Hypothalamus (tissue), 51 donors: ENCODE measurements at places on chromosomes 2 and 18.

DNA sequence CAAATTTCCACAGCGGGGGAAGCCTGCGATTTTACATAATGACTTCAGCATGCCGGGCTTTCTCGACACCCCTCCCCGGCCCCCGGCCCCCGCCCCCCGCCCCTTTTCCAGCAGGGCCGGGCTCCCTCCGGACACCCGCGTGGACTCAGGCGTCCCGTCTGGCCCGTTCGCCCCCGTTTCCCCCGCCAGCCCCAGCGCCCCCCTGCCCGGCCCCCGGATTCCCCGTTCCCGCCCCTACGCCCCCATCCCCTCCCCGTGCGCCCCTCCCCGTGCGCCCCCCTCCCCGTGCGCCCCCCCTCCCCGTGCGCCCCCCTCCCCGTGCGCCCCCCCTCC lies 456 bp upstream of the NFATC1 start:
- DNase-seq: no peak

- DNase-seq: no peak
Observed at GRCh38 chr2:74020702-74021406, 36.1 kb downstream of the TET3 start.

GRCh38 chr2:187879491-187879890 lies 325.3 kb upstream of the TFPI start:
- DNase-seq: no peak

DNA sequence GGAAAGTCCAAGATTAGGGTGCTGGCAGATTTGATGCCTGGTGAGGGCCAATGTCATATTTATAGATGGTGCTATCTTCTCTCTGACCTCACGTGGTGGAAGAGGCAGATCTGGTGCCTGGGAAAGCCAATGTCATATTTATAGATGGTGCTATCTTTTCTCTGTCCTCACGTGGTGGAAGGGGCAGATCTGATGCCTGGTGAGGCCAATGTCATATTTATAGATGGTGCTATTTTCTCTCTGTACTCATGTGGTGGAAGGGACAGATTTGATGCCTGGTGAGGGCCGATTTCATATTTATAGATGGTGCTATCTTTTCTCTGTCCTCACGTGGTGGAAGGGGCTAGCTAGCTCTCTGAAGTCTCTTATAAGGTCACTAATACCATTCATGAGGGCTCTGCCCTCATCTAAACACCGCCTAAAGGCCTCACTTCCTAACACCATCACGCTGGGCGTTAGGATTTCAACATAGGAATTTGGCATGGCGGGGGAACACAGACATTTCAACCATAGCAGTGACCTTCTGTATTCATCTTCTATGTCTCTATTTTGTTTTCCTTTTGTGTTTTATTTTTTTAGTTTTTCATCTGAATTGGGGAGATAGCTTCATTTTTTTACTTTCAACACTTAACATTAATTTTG lies 278.4 kb downstream of the SPAG16 start:
- no peak for DNase-seq

GRCh38 chr2:129904532-129905446 lies 74.7 kb upstream of the RAB6C start:
- no peak for DNase-seq

- DNase-seq: no peak
Observed at GRCh38 chr2:49241991-49242390, 87.7 kb upstream of the FSHR start.

- DNase-seq: no peak
Observed at GRCh38 chr2:238978497-238978896, 130.6 kb downstream of the TWIST2 start.

DNA sequence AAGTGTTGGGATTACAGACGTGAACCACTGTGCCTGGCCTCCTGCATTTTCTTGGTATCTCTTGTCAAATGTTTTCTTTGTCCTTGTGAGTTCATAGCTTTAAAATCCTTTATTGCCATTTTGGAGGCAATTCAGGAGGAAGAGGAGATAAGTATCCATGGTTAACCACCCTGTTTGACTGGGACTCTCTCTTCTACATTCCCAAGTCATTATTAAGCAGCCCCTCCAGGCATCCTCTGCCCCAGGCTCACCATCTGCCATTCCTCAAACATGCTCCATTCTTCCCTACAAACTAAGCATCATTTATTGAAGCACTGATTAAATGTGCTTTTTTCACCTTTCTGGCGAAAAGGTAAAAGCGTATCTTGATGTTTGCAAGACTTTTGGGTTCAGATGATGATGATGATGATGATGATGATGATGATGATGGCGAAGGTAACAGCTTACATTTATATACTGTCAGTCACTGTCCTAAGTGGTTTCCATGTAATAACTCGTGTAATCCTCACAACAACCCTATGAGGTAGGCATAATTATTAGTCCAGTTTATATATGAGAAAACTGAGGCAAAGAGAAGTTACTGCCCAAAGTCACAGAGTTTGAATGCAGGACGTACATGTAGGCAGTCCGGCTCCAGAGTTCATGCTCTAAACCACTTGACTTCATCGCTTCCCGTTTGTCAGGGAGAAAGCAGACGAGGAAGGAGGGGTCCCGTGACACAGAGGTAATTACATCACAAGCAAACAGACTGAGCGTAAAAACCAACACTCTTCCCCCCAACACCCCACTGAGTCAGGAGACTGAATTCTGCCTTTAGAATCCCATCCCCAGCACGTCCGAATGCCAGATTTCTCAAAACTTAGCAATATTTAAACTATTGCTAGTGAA lies 69.7 kb upstream of the ACKR3 start:
- DNase-seq: no peak

- no peak for DNase-seq
Observed at GRCh38 chr2:145593991-145594614, 1074.2 kb upstream of the ZEB2 start.

GRCh38 chr2:237057893-237058300 lies 27.8 kb upstream of the COPS8 start:
- DNase-seq: no peak

- DNase-seq: no peak
Observed at GRCh38 chr18:498931-499775, 1.3 kb downstream of the COLEC12 start.

DNA sequence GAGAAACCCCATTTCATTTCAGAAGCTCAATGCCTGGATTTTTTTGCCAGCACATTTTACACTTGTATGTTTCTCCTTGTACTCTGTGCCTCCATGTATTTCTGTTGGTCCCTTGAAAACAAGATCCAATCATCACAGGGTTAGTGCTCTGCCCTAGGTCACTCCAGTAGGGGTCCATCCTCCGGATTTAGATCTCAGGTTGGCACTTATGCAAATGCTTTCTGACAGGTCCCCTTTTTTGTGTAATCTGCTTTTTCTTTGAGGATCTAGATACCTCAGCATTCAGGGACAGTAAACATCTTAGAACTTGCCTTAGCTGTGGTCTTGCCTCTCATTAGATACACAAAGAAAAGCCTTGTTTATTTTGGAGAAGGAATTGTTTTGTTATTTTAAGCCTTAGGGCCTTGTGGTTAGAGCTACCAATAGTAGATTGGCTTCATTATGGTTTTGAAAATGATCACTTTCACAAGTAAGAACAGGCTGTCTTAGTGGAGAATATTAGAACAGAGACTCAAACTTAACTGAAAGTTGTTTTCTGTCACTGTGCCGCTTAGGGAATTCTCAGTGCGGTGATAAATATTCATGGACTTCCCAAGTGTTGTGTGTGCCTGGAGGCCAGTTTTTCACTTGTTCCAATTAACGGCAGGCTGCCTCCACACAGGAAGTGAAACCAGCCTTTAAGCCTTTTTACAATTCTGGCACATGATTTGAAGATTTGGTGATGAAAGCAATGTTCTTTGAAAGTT lies 7.8 kb downstream of the MERTK start:
- DNase-seq: peak; percentile 48

DNA sequence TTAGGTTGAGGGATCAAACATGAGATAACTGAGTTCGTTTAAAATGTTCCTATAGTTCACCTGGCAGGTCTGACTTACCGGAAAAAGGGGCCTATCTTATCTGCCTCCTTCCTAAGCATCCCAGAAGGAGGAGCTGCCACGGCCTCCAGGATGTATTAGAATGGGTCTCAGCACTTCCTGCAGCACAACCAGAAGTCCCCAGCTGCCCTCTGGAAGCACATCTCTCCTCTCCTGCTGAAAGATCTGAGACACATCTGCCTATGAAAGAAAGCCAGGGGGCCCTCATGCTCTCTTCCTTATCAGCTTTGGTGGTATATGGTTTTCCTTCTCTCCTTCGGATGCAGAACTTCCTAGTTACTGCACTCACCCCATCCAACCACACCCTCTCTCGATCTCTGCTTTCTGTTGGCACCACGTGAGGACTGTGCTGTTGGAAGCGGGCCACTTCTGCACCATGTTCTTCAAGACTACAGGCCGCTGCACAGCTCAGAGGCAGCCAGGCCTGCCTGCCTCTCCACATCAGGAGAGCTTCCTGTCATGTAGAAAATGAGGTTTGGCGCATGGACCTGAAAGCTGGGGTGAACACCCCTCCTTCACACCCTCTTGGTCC lies 6.5 kb downstream of the IGFBP5 start:
- no peak for DNase-seq

- DNase-seq: peak; percentile 67
Observed at GRCh38 chr2:66434679-66435548, at the start of gene MEIS1. Gene MEIS1 (plus strand): TSS chr2:66435125. CDS start chr2:66435857, 732 bp downstream.

DNA sequence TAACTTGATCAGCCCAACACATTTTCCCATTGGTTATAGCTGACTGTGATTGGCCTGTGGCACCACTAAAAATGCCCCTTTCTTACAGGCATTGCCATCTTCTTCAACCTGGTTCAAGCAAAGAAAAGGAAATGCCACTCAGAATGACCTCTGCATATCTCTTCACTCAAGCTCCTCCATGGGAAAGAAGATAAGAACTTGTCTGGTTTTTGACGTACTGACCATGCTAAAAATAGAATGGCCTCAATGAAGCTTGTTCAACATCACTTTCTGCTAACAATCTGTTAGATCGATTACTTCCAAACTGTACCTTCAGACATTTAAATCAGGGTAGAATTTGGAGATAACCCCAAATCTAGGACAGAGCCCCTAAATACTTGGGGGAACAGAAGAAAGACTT lies 109.5 kb downstream of the CABYR start:
- no peak for DNase-seq

DNA sequence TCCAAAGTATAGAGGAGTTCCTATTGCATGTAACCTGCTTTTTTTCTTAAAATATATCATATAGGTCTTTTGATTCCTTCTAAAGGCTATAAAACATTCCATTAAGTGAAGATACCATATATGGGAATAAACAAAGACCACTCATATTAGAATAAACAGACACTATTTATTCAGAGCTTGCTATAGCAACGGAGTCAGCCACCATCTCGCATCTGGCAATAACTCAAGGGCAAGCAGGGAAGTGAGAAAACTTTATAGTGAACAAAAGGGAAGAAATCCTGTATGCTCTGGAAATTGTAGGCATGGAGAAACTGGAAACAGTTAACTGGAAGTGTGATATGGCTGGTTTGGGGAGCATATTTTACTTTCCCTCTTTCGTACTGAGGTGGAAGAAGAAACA lies 301.9 kb downstream of the PTH2R start:
- DNase-seq: no peak

DNA sequence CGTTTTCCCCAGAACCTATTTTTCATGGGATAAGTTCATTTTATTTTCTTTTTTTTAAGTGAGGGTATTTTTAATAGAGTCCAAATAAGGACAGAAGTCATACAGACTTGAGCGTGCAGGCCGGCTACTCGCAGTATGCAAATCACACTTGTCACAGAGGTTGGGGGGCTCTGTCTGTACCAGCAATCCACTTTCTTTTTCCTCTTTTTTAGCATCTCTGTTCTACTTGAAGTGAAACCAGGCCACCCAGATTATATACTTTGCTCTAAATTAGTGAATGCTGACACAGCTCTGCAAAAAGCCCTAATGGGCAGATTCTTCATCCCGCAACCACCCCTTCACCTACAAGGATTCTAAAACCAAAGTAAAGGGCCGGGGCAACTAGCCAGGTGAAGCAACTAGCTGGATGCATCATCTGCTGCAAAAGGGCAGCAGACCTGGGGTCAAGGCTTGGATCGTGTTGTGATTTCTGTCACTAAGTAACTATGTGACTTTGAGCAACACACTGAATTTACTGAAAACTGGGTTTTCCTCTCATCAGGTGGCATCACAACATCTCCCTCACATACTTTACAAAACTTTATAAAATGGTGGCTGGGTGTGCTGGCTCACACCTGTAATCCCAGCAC lies 18.4 kb downstream of the KDSR start:
- DNase-seq: no peak

DNA sequence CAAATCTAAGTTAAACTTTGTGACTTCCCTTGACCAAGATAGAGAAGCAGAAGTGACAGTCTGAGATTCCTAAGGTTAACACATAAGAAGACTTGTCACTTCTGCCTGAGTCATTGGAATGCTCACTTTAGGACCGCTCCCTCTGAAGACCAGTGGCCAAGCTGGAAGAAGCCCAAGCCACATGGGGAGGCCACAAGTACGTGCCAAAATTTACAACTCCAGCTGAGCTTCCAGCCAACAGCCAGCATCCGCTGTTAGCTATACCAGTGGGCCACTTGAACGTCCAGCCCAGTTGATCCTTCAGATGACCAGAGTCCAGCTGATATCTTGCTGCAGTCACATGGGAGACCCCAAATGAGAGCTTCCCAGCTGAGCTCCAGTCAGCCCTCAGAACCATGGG lies 18.1 kb upstream of the ANTXR1 start:
- no peak for DNase-seq

DNA sequence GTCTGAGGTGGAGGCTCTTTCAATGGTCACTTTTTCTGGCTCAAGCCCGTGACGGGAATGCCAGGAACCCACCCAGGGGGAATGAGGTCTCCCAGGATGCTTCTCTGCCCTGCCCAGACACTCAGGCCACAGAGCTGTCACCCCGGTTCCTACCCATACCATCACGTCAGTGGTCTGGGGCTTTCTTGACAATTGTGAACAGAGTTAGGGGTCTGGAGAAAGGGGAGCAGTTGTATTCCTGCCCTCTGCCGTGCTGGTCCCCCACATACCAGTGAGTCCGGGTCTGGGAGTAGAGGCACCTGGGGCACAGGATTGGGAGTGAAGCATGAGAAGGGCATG lies 97.2 kb downstream of the B3GNT2 start:
- DNase-seq: no peak

DNA sequence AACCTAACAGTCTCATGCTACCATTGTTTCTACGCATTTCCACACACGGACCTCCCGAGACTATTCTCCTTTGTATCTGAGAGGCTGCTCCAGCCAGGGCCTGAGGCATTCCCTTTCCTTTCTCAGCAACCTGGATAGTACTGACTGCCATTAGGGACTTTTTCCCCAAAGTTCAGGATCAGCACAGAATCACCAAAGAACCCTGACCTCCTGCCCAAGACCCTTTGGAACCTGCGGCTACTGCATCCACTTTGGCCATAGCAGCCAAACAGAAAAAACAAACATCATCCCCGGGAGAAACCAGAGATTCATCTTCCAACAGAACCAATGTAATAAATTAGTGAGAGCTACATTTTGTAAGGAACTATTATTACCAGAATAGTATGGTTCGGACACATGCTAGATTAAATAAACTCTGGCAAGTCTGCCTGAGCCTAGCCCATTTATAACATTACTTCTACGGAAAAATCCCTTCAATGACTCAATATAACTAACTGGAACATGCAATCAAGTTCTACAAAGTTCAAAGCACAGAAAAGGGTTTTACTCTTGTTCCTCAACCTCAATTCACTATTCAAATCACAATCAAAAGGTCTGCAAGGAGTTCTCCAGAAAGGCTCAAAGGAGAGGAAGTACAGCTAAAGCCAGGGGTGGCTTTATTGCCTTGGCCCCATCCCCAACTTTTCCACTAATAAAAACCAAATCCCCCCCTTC lies 51.8 kb downstream of the LPIN2 start:
- no peak for DNase-seq
